Renal pelvis (tissue), 12 donors: ENCODE measurements at places on chromosomes 3 and 15. TPM values are rescaled to one million over a fixed set of nuclear protein-coding genes. Genes with fewer than 3 reads are reported as not detected.

GRCh38 chr3:122533931-122534334, 19.2 kb upstream of the KPNA1 start:
- no peak for DNase-seq

GRCh38 chr3:155147588-155147987, 67.5 kb downstream of the MME start:
- no peak for DNase-seq

DNA sequence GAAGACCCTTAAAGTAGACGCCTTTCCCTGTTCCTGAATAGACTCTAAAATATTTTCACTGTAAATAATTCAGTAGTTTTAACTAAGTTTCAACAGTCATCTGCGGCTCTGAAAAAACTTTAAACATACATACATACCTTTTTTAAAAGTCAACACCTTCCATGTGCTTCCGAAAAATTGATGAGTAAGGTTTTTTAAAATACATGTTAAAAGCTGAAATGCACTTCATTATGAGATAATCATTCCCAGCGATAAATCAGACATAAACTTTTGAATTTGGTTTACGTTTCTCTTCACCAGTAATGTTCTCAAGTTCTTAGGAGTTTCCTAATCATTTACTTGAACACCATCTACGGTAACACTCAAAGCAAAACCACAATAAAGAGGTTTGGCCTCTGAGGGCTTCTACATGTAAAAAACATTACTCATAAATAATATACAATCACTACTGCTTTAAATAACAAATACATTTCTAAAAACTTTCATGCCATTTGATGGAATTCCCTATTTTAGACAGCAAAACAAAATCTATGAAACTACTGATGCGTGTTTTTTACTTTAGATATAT, 403.5 kb downstream of the SHQ1 start:
- no peak for DNase-seq

DNA sequence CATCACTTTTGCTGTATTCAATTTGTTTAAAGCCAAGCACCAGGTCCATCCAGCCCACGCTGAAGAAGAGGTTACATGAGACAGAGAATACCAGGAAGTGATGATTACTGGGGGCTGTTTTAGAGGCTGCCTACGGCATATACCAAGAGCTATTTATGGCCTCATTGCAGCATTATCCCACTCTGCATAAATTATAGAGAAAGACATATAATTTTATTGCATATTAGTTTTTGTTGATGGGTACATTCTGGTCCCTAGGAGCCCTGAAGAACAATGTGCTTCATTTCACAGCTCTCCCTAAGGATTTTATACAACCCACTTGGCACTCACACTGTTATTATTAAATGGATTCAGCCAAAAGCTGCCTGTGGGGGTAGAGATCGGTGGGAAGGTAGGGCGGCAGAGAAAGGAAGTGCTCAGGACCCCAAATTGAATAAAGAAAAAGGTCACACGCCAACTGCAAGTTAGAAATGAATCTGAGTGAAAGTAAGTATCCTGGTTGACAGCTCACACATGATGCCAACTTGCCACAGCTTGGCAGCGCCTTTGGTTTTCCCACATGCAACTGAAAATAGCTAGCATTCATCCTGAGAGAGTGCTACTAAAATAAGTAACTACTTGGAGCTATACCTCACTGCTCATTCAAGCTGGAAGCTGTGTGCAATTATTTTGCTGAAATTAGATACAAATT, 73.7 kb downstream of the CCNL1 start:
- no peak for DNase-seq

The NOP10 gene
- polyA plus RNA-seq, result 138 TPM

- DNase-seq, result peak; percentile 58
These were observed 525.8 kb upstream of the PROK2 start for GRCh38 chr3:72310419-72311380.

DNA sequence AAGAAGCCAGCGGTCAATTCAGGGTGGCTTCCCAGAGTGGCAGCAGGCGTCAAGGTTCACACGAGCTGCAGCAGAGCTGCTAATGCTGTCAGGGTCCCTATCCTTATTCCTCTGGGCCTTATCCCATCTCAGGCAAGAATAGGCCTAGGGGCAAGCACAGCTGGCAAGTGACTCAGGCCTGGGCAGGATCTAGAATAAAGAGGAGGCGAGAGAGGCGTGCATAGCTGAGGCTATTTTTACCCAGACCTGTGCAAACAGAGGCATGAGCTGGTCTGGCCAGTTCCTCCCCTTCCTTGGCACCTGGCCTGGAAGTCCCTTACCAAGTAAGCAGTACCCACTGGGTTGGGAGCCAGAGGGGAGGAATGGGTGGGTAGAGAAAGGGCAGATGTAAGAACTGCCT, 12.2 kb upstream of the VIPR1 start:
- DNase-seq, result no peak

DNA sequence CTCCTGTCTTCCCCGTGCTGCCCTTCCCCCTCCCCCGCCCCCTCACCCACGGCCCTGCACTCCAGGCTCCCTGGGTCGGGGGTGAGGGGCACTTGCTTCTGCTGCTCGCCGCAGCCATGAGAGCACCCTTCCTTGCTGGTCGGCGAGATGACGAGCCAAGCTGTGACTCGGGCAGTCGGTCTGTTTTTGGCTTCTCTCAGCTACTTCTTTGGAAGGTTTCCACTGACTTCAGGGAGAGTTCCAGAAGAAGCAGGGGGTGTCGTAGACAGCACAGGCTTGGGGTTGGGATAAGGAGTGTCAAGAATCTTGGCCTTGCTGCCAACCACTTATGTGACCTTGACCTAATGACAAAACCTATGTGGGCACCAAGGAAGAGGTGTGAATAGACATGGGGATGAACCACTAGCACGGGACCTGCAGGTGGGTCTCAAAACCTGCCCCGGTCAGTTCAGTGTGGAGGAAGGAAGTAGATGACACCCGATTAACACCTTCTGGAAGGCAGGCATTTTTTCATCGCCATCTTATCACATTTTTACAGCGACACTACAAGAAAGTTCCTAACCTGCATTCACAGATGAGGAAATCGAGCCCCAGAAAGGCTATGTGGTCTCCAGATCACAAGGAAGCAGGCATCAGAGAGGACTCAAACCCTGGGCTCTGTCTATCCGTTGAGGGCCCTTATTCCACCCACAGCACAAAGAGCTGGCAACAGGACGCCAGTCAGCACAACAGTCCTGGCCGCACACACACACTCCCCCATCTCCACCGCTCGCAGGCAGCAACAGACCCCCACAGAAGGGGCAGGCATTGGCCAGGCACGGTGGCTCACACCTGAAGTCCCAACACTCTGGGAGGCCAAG, 120.9 kb downstream of the LIPC start:
- no peak for DNase-seq

The XYLB gene
- polyA plus RNA-seq, result 14.0 TPM

GRCh38 chr15:51288143-51289065, 50.0 kb downstream of the CYP19A1 start:
- DNase-seq, result no peak

DNA sequence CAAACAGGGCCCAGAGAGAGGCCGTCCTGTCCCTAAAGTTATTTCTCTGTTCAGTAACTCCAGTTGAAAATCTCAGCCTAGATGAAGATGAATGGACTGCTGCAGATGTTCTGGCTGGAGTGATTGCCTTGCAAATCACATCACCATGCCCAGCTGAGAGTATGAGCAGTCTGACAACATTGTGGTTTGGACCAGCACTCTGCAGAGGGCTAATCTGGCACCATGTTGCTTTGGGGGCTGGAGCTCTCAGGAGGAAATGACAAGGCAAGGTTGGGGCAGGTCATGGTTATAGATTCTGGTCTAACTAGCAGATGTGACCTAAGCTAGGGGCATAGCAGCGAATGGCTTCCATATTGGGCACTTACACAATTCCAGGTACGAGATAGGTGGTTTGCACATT, 314.2 kb downstream of the CLSTN2 start:
- DNase-seq, result no peak

The GABRG3 gene
- polyA plus RNA-seq, result 2.3 TPM

The SLC6A11 gene
- 0.08 TPM for polyA plus RNA-seq

The GOLGA8R gene
- polyA plus RNA-seq, result 11.7 TPM

DNA sequence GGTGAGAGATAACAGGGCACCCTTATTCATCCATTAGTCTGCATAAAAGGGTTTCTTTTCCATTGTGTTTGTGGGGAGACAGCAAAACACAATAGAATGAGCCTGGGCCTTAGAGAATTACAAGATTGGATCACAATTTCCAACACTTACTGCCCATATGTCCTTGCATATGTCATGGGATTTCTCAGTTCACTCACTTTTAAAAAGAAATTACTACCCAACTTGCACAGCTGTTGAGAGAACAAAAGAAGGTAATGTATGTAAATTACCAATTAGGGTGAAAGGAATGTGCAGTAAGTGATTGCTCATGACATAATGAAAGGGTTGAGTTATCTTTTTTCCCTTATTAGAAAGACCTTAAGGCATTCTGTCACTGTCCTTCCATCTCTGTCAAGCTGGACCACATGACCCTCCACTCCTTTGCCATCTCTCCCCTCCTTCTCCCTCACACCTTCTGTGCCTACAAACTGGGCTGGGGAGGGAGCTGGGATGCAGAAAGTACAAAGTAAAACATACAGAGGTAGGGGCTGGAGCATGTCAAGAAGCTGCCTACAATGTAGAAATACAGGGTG, 244.2 kb downstream of the ZMAT3 start:
- no peak for DNase-seq

- DNase-seq, result no peak
These were observed 8.4 kb downstream of the MORC1 start for GRCh38 chr3:109109574-109109973.
